Ovary (tissue), 10 donors: ENCODE measurements at places on chromosomes 3 and 15.

DNA sequence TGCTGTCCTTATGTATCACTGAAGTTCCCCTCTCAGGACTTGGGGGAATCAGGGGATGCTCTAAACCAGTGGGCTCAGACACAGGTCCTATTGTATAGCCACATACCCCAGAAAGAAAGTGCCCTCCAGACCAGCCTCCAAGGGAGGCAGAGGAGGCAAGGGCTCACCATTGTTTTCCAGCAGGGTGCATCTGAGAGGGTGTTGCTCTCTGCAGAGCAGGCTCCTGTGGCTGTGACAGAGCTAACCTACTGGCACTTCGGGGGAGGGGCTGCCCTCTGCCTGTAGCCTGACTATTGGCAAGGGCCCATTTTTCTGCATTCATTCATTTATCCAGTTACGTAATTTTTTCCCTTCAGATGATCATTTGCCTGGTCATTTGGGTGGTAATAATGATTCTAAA lies 39.9 kb downstream of the EEFSEC start:
- DNase-seq: no peak

- DNase-seq: no peak
Measured at GRCh38 chr3:30300809-30301208, 305.6 kb upstream of the TGFBR2 start.

DNA sequence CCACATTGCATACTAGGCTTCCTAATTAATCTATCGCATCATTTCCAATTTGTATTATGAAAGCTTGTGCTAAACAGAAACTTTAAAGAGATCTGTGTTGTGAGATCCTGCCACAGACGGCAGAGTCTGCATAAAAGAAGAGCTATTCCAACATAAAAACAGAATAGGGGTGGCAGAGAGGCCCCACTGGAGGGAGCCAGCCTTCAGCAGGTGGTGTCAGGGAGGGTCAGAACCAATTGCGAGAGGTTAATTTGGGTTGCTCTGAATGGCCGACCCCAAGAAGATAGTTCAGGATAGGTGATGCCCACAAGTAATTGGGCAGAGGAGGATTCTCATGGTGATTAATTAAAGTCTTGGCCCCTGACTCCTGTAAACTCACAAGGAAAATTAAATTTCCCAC lies 74.8 kb downstream of the DCLK3 start:
- DNase-seq: no peak

- DNase-seq: no peak
Measured at GRCh38 chr3:101200461-101200860, 119.9 kb downstream of the IMPG2 start.

DNA sequence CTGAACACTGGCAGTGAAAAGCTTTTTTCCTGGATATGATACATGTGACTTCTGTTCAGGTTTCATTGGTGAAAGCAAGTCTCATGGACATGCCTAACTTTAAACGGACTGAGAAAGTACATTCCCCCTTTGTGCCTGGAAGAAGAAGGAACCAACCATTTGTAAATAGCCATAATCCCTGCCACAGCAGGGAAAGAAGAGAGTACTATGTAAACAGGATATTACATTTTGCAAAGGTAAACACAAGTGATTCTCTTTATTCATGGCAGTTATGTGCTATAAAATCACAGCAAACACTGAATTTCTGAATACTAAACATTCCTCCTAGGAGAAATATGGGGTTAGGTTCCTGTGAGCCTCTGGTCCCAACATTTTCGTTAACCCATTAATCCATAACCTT lies 46.8 kb downstream of the PRICKLE2 start:
- DNase-seq: no peak
